ENCODE measurements at places on chromosomes 3 and 15.
A peak's percentile ranks its signal among the peaks of the same experiment; 100 is the strongest.

DNA sequence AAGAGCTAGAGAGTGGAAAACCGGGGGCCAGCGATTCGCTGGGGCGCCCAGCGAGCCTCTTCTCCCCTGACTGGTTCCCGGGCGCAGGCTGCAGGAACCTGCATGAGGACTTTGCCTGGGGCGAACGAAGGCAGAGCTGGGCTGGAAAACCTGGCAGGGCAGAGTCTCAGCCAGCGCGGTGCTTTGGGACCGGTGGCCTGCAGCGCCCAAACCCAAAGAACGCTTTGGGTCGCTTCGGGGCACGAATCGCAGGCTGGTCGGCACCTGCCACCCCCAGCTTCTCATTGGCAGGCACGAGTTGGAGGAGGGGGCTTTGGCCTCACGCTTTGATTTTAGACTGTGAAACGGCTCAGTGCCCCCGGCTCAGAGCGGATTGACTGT lies 3.0 kb downstream of the ONECUT1 start:
- DNase-seq: no peak

- peak; percentile 57 for DNase-seq
Observed at GRCh38 chr15:80404057-80404760, at the start of gene ARNT2. ARNT2 (plus strand) TSS chr15:80404382; CDS start chr15:80404516, 134 bp downstream.

DNA sequence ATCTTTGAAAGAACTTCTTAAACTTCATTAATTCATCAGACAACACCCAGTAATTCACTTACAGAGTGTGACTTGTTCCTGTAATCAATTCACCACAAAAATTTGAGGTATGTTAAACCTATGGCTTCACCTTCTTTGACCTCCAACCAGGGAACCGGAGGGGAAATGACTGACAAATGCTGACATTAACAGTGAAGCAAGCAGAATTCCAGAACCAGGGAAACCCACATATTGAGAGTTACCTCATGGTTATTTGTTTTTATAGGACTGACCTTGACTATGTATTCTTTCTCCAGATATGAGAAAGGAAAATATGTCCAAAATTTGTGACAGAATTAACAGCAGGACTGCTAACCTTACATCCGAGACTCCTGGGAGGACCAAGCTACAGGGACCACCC lies 2.7 kb downstream of the P3H2 start:
- DNase-seq: no peak

GRCh38 chr3:171865191-171865865 lies 22.2 kb downstream of the TMEM212 start:
- DNase-seq: no peak
